CD4-positive, alpha-beta T cell treated with Interleukin-15 for 4 hours (primary cell): ENCODE measurements at places on chromosomes 6 and 20.

- DNase-seq: no peak
These were observed 419.4 kb downstream of the C6orf118 start for GRCh38 chr6:164889980-164890379.

DNA sequence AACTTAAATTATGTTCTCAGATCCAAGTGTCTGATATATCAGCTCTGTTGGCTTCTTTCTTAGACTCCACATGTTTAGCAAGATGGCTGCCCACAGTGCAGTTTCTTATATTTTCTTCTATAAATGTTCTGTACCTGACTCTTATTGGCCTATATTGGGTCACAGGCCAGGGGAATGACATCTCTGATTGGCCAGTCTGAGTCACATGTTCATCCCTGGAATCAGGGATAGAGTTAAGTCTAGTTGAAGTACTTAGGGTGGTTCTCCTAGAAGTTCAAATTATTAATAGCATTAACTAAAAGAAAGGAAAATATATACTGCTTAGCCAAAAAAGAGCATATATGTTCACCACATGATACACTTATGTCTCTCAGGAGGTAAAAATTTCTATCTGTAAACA lies 105.3 kb upstream of the SLC22A16 start:
- no peak for DNase-seq

DNA sequence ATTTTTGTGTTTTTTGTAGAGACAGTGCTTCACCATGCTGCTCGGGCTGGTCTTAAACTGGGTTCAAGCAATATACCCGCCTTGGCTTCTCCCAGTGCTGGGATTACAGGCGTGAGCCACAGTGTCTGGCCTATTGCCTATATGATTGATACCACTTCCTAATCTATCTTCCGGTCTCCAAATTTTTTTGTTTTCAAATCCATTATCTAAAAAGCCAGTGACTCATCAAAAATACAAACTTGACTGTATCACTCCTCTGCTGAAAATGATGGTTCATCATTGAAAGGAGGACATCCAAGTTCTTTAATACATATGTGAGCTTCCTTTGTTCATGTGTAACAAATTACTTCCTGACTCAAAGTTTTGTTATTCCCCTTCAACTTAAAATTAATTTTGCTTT lies 35.5 kb downstream of the FAM8A1 start:
- DNase-seq: no peak

- DNase-seq: no peak
These were observed 174.0 kb upstream of the FBXL4 start for GRCh38 chr6:99121748-99122147.

- DNase-seq: no peak
These were observed 193.4 kb upstream of the PRDM1 start for GRCh38 chr6:105892577-105893262.

DNA sequence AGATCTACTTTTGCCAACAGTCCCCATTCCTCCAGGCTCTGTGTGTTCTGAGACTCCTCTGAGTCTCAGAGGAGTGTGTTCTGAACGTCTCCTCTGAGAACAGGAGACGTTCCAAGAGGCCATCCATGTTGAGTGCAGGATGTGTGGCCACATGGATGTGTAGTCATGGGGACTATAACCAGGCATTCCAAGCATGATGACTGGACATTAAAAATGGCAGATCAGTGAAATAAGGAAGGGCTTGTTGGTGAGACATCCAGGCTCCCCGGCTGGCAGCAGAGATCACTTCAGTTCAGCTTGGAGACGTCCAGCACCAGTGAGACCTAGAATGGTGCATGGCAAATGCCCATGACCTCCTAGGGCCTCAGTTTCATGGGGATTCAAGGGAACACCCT lies 34.3 kb upstream of the POU5F1 start:
- DNase-seq: no peak

- DNase-seq: no peak
These were observed 930.6 kb downstream of the KIF16B start for GRCh38 chr20:15642676-15643075.

DNA sequence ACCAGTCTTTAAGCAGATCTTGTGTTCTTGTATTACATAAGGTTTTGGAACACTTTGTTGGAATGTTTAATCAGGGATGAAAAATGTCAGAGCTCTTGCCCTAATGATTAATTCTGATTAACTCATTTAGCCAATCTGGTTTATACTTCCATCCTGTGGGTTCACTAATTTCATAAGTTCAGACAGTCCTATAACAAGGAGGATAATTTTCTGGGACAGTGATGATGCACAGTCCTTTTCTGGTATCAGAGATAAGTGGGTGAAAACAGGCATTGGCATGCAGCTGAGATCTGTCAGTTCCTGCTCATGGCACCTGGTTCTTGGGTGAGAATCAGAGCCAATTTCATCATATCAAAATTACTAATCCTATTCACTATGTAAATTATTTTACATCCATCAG lies 125.0 kb upstream of the LAMA2 start:
- DNase-seq: no peak

- no peak for DNase-seq
These were observed 261.0 kb upstream of the THEMIS start for GRCh38 chr6:128161839-128162238.

GRCh38 chr6:31474871-31475286 lies 23.1 kb upstream of the MICB start:
- DNase-seq: no peak

DNA sequence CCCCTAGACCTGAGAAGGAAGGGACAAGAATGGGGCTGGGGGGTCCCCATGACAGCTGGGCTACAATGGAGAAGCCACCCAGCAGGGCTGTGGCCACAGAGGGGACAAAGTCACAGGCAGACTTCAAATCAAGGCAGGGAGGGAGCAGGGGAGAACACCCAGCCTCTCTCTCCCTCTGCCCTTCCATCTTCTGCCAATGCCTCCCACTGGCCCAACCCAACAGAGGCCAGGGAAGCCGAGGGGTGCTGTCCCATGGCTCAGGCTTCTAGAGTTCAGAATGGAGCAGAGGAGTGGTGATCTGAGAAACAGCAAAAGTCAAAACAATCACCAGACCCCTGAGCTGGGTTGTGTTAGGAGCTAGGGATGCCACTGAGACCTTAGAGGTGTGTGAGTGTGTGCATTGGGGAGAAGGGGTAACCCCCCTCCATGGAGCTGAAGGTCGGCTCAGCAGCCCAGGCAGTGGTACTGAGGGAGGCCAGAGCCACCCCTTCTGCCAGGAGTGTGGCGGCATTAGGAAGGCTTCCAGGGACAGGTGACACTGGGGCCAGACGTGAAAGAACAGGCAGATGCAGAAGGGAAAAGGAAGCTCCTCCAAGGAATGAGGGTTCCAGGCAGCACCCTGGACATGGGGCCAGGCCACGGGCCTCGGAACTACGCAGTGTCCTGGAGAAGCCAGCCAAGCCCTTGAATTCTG lies 12.0 kb downstream of the GLP1R start:
- no peak for DNase-seq

DNA sequence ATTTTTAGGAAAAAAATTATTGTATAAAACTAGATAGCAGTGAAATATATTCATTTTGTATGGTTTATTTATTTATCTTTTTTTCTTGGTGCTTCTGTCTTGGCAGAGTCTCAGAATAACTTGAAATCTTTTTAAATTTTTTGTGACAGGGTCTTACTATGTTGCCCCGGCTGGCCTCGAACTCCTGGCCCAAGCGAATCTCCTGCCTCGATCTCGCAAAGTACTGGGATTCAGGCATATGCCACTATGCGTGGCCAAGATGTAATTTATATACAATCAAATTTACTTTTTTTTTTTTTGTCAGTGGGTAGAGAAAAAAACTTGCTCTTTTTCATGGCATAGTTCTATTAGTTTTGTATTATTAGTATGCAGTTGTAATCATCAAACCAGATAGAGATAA lies 13.7 kb downstream of the CBFA2T2 start:
- no peak for DNase-seq

DNA sequence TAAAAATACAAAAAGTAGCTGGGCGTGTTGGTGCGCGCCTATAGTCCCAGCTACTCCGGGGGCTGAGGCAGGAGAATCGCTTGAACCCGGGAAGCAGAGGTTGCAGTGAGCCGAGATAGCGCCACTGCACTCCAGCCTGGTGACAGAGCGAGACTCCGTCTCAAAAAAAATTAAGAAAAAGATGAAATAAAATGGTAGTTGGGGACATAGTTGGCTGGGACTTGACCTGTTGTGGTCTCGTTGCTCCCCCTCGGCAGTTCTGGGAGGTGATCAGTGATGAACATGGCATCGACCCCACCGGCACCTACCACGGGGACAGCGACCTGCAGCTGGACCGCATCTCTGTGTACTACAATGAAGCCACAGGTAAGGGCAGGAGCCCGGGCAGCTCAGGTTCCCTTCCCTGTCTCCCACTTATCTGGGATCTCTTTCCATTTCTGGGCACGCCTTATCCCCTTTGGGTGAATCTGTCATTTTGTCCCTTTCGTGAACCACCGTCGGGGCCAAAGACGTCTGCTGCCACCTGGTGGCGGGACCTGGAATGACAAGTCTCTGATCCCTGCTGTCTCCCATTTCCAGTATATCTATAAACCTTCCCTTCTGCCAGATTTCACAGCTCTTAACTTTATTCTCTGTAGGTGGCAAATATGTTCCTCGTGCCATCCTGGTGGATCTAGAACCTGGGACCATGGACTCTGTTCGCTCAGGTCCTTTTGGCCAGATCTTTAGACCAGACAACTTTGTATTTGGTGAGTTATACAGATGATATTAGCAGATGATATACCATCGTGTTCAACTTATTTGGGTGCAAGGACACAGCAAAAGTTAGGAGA lies 2.3 kb downstream of the TUBB start:
- peak; percentile 86 for DNase-seq

- no peak for DNase-seq
These were observed 112.1 kb downstream of the DLL1 start for GRCh38 chr6:170178561-170179477.

DNA sequence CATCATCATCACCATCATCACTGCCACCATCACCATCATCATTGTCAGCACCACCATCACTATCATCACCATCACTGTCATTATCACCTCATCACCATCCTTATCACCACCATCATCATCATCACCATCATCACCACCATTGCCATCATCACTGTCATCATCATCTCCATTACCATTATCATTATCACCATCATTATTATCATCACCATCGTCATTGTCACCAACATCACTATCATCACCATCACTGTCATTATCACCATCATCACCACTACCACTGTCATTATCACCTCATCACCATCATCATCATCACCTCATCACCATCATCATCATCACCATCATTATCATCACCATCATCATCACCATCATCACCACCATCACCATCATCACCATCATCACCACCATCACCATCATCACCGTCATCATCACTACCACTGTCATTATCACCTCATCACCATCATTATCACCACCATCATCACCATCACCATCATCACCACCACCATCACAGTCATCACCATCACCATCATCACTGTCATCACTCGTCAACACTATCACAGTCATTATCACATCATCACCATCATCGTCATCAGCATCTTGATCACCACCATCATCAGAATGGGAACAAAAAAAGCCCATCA lies 191.1 kb downstream of the TTLL2 start:
- DNase-seq: no peak

GRCh38 chr6:18497006-18497405 lies 109.9 kb downstream of the RNF144B start:
- no peak for DNase-seq

DNA sequence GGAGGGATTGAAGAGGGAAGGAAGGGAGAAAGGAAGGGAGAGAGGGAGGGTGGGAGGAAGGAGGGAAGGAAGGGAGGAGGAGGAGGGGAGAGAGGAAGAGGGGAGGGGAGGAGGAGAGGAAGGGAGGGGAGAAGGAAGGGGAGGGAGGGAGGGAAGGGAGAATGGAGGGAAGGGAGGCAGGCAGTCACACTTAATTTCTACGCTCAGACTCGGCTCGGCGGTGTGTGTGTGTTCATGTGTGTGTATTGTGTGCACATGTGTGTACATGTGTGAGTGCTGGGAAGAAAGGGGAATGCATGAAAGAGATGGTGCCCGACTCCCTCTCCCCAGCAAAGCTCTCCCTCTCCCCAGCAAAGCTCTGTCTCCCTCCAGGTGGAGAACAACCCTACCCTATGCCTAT lies 79.1 kb upstream of the AFDN start:
- no peak for DNase-seq

GRCh38 chr20:2010533-2010932 lies 16.7 kb upstream of the PDYN start:
- DNase-seq: no peak

GRCh38 chr20:39823224-39823623 lies 861.1 kb downstream of the DHX35 start:
- DNase-seq: no peak

GRCh38 chr6:111758608-111759329 lies 114.5 kb downstream of the FYN start:
- peak; percentile 46 for DNase-seq

DNA sequence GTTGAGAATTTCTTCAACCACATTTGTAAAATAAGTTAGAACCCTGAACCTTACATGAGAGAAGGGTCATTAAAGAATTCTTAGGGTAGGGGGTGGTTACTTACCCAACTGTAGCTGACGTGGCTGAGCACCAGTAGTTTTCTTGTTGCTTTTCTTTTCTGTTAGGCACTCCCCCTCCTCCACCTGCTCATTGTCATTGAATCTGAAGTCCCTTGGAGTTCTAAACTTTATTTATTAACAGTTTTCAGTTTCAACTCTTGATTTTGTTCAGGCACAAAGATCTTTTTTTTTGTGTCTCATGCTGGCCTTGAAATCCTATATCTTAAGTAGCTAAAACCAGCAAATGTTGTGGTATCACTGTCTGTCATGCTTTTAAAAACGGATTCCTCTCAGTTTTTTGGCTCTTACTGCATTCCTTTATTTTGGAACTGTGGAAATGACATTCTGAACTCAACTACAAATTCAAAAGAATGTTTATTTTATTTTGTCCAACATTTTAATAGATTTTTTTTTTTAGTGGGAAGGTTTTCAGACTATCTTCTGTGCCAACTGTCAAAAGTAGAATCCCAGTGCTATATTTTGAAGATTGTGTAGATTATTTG lies 465.2 kb downstream of the PHF3 start:
- DNase-seq: no peak

- no peak for DNase-seq
These were observed 105.9 kb downstream of the MYB start for GRCh38 chr6:135286962-135287538.

DNA sequence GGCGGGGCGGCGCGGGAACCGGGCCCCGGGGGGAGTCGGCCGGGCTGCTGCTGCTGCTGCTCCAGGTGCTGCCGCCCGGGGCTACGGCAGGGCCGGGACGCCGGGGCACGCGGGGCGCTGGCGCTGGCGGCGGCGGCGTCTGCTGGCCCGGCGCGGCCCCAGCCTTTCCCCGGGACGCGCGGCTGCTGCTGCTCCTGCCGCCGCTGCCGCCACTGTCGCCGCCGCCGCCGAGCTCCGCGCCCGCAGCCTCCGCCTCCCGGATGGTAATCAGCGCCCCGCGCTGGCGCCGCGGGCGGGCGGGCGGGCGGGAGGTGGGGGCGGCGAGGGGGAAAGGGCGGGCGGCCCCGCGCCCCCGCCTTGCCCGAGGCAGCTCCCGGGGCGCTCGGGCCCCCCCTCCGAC lies 306 bp downstream of the EBF4 start:
- peak; percentile 7 for DNase-seq
